ENCODE measurements at places on chromosomes 2 and 18.

DNA sequence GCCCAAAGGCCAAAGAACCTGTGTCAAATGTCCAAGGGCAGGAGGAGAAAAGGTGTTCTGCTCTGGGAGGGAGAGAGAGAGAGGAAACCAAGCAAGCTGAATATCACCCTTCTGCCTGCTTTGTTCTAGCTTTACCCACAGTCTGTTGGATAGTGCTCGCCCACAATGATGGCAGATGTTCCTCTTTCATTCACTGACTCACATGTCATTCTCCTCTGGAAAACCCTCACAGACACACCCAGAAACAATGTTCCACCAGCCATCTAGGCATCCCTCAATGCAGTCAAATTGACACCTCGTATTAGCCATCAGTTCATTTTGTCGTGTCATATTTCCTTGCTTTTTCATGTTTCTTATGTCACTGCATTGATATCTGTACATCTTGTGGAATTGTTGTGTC lies 150.3 kb downstream of the UBR3 start:
- no peak for DNase-seq

DNA sequence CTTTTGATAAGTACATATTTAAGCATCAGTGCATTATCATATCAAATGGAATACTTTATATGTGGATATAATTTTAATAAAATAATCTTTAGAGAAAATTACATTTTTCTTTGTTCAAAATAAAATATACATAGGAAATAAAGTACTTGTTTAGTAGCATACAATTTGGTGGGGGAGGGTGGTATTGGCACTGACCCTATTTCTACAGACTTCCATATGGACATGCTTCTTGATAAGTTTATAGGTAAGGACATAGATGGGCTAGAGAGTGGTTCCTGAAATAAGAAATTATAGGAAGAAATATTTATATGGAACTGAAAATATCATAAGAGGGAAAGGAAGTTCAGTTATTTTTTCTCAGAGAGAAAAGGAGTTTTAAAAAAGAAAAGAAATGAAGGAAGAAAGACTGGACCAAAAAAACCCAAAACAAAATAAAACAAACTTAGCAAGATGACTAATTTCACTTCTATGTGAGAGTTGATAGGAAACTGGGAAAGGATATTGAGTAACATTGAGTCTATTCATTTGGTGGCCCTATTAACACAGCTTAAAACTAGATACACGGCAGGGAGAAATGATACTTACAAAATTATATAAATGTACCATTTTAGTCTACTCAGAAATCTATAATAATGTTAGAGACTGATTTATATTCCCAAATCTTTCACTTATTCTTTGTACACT lies 505.9 kb downstream of the ERBB4 start:
- no peak for DNase-seq

GRCh38 chr2:195985741-195986140 lies 82.9 kb downstream of the DNAH7 start:
- DNase-seq = no peak

DNA sequence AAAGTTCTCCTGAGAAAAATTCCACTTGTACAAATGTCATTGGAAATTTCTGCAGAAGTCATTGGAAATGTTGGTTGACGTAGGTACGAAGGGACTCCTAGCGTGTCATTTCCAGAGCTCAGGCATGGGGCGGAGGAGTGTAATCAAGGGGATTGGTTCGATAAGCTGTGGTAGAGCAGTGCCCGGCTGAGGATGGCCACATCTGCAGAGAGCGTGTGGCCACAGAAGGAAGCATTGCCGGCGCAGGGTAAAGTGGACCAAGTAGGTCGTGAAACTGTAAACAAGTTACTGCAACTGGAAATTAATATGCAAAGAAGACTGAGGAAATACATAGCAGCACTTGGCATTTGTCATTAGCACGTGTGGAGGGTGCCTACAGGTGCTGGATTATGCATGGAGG lies 101.8 kb downstream of the DGKD start:
- DNase-seq = no peak

DNA sequence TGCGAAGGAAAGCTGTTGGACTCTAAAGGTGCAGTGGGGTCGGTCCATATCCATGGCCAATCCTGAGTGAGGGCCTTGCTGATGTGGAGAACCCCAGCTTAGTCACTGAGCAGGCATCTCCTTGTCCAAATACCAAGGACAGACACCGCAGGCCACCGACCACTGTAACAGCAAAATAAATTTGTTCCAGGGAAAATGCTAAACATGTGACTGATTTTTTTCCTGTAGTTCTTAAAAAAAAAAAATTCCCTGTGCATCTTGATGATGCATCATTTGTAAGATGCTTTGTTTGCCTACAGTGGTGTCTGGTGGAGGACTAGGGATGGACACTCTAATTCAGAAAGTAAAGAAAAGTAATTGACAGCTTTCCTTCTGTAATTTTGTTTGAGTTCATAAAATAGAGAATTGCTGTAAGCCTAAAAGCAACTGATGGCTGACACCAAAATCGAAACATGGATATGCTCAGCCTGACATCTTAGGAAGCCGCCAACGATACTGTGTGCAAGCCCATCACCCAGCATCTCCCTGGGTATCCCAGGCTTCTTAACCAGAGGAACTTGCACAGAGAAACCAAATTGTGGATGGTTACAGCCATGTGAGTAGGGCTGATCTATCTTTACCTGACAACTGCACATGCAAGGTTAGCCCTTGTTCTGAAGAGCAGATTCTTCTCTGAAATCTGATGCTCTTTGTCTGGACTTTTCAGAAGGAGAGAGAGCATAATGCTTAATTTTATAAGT lies 188.6 kb downstream of the ARL4C start:
- DNase-seq = no peak
